EH (cell line): ENCODE measurements at places on chromosomes 2 and 18.

GRCh38 chr2:230701308-230701707 lies 11.3 kb upstream of the CAB39 start:
- no peak for DNase-seq

- peak; percentile 83 for DNase-seq
Observed at GRCh38 chr2:207162316-207162715, 3.4 kb downstream of the KLF7 start.

DNA sequence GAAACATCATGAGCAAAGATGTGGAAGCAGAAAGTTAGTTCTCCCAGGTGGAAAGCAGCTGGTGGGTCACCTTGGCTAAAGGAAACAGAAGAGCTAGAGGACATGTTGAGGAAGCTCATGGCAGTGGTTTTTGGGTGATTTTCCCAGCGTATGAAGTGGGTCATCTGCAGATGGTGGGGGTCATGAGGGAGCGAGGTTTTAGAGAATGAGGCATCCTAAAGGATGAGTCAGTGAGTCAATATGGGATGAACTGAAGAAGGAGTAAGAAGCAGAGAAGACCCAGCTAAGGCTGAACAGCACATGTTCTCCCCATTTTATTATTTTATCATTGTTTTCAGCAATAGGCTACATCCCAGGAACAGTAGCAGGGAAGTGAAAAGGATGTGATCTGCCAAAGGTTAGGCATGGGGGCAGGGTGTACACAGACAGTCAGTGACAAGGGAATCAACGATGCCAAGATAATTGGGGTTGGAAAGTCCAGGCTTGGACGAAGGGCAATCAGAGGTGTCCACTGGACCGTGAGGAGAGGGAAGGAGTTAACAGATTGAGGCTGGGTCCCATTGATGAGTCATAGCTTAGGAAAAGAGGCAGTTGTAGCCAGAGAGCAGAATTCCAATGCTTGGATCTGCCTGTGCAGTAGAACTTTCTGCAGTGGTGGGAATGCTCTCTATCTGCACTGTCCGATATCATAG lies 289.3 kb upstream of the RAB12 start:
- DNase-seq = peak; percentile 47

DNA sequence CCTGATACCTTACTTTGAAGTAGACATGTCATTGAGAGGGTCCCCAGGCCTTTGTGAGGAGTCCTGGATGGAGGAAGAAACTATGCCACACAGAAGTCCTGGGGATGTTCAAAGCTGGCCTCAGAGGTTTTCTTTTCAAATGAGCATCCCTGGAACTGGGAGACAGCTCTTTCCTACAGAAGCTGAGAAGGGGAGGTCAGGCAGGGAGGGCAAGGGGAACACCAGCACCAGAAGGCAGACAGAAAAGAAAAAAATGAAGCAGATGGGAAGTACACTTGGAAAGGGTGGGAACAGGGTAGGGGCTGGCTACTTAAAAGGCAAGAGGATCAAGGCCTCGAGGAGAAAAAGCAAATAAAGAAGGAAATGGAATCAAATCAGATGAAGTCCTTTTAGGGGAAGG lies 120.0 kb downstream of the FMNL2 start:
- DNase-seq = no peak

- no peak for DNase-seq
Observed at GRCh38 chr18:59359576-59359952, 499 bp upstream of the LMAN1 start.

GRCh38 chr2:36352701-36353100 lies 2.9 kb upstream of the CRIM1 start:
- DNase-seq = peak; percentile 75

GRCh38 chr18:37538526-37539205 lies 26.9 kb downstream of the CELF4 start:
- DNase-seq = no peak

DNA sequence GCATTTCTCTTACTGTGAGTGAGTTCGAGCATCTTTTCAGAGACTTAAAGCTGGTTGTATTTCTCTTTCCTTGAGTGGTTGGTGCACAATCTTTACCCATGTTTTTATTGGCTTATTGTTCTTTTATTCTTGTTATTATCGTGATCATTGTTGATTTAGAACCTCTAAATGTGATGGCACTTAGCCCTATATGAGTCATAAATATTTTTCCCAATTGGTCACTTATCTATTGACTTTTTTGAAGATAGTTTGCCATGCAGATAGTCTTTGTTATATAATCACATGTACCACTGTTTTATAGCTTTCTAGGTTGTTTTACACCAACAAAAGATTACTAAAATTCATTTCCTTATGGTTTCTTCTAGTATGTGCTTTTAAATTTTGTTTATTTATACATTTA lies 141.6 kb upstream of the MSH6 start:
- no peak for DNase-seq

GRCh38 chr2:130796290-130796689 lies 40.4 kb upstream of the ARHGEF4 start:
- no peak for DNase-seq

DNA sequence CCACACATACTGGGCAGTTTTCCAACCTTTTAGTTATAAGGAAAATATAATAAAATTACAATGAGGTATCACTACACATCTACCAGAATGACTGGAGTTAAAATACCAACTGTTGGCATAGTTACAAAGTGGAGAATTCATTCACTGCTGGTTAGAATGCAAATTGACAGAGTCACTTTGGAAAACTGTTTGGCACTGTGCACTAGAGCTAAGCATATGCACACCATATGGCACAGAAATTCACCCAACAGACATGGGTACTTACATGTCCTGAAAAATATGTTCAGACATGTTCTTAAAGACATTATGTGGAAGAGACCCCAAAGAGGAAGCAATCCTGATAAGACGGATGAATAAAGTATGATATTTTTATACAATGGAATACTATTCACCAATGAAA lies 686.1 kb upstream of the RAB6C start:
- no peak for DNase-seq

DNA sequence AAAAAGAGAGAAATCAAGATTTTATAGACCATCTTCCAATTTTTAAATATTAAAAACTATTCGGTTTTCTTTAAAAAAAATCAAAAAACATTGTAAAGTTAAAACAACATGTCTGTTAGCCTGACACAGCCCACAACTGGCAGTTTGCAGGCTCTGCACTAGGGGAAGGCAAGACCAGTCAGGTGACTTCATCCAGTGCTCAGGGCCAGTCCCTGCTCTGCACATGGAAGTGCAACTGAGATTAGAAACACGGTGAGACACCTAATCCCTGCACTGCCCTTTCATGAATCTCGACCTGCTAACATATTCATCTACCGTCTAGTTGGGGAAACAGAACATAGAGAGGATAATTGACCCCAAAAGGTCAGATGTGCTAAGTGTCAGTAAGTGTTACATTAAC lies 135.2 kb downstream of the BARD1 start:
- DNase-seq = no peak

DNA sequence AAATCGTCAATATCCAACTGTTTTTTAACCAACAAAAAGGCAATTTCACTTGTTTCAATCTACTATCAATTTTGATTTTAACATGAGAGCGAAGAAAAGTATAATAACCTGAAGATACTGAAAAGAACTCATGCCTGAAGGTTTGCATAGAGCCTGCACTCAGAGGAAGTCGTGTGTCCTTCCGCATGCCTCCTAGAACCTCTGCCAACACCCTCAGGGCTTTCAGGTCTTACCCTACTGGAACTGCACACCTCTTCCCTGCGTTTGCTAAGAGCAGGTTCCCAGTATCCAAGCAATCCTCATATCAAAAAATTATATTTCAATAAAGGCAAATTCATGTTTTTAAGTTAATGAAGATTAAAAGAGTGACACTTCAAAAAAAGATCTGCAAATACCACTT lies 74.7 kb downstream of the PIAS2 start:
- DNase-seq = no peak

GRCh38 chr2:172065111-172065510 lies 20.2 kb upstream of the DLX1 start:
- DNase-seq = no peak

DNA sequence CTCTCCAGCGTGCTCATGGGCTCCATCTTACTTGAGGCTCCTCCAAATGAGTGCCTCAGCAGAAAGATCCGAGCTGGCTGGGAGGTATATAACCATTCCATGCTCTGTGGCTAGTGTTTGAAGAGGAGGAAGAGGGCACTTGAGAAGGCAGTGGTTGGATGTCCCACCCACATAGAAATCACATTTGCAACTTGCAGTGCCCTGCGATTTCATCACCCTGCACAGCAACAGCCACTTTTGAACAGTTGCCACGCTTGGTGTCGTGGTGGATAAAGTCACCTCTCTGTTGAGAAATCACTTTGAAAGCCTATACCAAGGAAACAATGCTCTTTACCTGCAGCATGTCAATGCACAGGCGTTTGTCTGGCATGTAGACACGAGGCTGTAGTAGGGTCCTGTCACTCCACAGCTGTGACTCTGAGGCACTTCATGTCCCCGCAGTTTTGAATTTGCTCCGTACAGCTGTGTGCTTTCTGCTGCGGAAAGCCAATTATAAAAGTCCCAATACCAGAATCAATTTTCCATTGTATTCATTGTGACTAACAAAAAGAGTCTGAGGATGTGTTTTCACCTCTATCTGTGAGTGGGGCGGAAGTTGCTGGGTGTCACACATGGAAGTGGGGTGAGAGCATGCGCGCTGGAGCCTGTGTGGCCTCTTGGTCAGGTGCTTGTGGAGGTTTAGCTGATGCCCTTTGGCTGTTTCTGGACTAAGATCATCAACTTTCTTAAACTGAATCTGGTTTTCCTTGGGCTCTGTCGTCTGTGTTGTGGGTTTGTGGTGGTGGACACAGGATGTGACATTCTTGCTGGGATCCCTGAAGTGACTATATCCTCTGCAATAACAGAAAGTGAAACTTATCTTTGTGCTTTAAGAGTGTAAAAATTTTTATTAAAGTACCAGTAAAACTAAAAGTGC lies 2.8 kb downstream of the CNDP2 start:
- peak; percentile 47 for DNase-seq

GRCh38 chr2:101026253-101026701 lies 24.2 kb downstream of the RPL31 start:
- DNase-seq = no peak

DNA sequence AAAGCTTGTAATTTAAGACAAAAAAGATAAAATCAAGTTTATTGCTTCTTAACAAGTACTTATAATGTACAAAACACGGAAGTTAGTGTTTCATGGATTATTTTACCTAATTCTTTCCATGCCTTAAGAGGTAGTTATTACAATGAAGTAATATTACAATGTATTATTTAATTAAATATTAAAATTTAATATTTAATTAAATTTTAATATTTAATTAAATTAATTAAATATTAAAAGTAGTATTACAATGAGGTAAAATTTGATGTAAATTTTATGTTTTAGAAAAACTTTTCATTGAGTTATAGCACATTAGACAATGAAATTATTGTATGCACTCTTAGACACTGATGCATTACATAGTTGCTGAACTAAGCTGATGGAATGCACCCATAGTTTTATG lies 220.7 kb upstream of the NETO1 start:
- DNase-seq = no peak

DNA sequence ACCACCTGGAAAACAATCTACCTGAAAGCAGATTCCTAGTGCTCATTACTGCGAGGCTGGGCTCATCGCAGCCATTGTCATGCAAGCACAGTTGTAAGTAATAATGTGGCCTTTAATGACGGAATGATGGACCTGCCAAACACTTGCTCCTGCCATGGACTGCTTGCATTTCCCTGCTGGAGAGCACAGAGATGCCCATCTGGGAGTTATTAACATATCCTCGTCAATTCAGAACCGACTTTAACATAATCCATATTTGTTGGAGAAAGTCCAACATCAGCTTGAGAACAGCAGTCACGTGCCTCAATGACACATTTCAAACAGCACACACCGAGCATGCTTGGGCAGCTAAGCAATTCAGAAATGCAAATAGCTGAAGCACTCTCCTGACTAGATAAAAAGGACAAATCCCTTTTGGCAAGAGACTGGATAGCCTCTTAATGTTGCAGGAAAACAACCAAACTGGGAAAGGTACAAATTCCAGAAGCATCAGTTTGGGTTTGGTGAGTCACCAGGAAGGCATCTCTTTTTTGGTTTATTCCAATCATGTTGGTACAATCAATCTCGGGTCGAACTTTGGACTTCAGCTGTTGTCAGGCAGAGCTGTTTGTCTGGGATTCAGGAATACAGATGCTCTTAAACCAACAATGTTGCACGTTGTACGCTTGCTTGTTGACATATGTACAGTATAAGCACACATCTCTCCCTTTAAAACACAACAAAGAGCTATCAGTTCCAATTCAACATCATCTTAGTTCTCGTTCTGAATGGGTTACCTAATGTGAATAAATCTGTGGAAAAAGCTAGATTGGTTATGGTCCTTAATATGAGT lies 395.8 kb downstream of the LNPK start:
- peak; percentile 33 for DNase-seq

DNA sequence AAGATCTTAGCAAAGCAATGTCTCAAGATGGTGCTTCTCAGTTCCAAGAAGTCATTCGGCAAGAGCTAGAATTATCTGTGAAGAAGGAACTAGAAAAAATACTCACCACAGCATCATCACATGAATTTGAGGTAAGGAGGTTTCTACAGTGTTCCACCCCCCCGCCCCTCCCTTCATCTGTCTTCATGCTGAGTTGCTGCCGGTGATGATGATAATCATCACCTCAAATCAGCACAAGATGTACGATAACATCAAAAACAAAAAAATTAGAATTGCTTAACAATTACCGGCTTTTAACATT lies 14.6 kb downstream of the UGP2 start:
- no peak for DNase-seq

GRCh38 chr2:147589127-147589526 lies 255.7 kb upstream of the ACVR2A start:
- DNase-seq = no peak

DNA sequence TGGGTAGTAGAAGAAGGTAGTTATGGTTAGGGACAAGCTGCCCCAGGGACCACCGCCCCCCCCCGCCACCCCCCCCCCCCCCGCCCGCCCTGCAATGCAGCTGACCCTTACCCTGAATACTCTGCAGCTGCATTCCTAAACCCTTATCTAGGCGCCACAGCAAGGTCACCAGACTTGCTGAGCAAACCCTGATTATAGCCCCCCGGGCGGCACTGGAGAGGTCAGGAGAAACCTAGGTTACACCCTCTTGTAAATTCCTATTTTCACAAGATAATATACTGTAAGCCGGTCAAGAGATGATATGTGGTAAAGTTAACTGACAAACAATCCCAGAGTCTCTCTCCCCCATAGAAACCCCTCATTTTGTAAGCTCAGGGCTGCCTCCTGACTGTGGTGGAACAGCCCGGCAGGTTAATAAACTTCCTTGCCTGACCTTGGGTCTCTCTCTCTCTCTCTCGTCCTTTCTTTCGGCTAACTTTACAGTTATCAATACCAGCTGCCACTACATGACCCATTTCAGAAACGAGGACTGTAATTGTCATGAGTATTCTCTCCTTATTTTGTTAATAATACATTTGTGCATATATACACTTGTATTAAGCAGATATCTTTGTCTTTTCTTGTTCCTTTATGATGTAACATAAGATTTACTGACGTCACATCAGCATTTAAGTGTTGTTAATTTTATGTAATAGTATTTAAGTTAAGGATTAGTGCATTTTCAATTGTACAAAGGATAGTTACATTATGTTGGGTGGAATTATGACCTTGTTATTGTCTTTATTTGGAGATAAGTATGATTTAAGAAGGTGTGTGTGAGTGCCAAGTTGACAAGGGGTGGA lies 22.8 kb upstream of the SMAD4 start:
- DNase-seq = no peak
